ENCODE measurements at places on chromosomes 2 and 18.

- no peak for DNase-seq
These were observed 220.4 kb downstream of the CPS1 start for GRCh38 chr2:210776756-210777155.

GRCh38 chr2:72148837-72149555 lies 1.3 kb upstream of the CYP26B1 start:
- DNase-seq = no peak

DNA sequence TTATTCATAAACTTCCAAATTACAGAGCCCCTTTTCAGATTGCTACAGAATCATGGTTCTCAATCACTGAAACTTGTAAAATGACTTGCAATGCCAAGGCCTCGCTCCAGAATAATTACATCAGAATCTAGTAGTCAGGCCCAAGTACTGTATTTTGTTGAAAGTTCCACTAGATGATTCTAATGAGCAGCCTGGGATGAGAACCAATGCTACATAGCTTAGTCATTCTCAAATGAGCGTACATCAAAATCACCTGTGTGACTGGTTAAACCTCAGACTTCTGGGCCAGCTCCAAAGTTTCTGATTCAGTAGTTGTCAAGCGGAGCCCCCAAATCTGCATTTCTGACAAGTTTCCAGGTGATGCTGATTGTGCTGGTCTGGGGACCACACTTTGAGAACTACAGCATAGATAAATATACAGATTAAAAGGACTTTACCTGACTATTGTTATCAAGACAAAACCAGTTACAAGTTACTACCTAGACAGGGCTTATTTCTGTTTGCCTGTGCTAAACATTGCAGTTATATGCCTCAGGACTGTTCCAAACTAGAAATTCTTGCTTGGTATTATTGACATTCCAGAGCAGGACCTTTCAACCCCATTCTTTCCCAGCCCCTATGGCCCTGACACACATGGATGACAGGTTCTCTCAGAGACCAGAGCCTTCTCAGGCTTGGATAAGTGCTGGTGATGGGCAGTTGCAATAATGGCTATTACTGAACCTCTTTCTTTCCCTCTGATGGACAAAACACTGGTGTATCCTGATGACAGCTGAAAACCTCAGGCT lies 83.1 kb downstream of the UPP2 start:
- DNase-seq = no peak

GRCh38 chr2:151757861-151758260 lies 23.6 kb upstream of the NEB start:
- no peak for DNase-seq

- no peak for DNase-seq
These were observed 31.8 kb upstream of the DLX1 start for GRCh38 chr2:172053486-172053885.

DNA sequence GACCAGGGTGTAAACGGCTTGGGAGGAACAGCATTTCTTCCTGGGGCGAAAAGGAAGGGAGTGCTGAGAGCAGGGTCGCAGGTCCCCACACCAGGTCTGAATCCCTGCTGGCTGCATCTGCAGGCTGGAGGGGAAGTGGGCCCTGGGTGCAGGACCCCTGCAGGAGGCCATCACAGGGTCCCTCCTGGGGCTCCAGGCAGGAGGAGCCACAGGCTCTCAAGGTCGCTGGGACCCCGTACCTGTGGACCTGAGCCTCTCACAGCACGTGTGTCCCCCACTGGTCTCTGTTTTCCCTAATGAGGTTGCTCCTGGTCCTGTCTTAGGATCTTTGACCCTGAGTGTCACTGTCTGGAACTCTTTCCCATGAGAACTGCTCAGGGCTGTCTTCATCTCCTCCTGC lies 147.8 kb upstream of the ZNF236 start:
- no peak for DNase-seq

DNA sequence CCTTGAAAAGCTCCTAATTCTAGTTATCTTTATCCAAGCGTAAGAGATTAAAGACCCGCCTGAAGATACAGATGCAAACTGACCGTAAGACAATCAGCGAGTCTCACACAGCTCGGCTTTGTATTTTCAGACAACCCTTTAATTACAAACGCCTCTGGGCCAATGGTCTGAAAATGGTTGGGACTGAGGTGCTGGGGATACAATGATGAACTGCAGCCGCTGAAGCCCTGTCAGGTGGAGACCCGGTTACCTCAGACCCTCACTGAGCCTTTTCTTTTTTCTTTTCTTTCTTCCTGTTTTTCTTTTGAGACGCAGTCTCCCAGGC lies 715 bp upstream of the CFAP36 start:
- DNase-seq = no peak

- DNase-seq = no peak
These were observed 24.5 kb downstream of the CYP27A1 start for GRCh38 chr2:218806346-218806978.

DNA sequence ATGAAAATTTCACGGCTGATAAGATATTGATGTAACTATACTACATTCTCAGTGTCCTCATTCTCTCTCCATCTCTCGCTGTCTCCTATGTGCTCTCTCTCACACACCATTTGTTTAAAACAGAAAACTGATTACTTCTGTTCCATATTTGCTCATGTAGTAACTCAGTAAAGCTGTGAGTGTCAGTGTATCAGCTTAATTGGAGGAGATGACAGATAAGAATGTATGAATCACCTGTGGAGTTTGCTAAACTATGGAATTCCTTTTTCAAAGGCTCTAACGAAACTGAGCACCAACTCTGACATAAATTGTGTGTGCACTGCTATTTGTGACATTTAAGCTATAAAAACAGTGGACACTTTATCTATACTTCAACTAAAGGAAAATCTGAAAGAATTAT lies 1080.0 kb downstream of the DSC3 start:
- no peak for DNase-seq

DNA sequence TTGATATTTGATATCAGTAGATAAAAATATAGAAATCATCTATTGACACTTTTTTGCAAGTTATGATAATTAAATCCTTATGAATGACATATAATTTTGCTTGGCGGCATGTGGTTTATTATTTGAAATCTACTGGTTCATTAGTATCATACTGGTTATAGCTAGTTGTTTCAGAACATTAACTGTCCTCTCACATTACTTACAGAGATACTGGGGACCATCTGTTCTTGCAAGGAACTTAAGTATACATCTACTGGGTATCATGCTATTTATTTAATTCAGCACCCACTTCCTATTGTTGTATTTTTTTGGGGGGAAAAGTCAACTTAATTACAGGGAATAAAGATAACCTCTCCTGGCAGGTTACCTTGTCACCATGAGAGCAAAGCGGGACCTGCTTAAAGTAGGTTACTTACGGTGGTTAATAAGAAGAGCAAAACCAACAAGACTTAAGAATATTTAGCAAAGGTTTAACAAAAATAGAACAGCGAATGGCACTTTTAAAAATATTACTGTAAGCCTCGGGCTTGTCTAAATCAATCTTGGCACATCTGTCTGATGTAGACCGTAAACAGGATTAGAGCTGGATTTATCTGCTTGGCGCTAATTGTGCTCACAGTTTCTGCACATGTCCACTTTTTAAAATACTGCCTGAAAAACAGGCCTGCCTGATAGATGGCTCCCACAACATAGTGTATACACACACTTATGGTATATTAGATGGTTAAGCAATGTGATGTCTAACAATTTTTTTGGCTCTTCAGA lies 41.8 kb downstream of the CERKL start:
- no peak for DNase-seq

GRCh38 chr18:69936191-69936558 lies 11.5 kb downstream of the CD226 start:
- no peak for DNase-seq
